ENCODE measurements at places on chromosomes 7 and 10.

DNA sequence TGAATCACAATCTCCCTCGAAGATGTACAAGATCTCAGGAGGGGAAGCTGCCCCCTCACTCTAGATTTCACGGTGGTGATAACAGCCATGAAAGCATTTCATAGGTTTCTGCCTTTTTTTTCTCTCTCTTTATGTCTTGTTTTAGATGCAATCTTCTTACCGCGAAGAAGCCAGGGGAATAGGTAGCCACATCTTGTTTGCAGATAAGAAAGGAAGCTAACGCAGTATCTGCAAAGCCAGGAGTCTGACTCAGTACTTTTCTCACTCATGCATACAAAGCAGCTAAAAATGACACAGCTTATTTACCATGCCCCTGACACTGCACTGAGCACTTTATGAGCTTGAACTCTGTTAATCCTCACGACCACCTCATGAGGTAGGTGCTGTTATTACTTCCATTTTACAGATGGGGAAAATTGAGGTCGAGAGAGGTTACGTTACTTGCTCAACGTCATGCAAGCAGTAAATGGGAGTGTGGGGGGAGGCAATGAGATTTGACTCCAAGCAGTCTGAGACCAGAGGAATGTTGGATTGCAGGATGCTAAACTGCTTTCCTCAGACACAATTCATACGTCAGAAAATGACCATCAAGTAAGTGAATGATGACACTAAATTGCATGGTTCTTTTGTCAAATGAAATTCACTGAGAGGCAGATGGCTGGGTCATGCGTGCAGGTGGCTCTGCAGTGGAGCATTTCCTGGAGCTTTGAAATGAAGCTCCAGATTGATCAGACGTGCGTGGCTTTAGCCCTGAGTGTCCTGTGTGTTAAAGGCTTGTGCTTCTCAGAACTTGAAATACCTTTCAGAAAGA lies 3.3 kb downstream of the MAP3K8 start:
- no peak for DNase-seq

DNA sequence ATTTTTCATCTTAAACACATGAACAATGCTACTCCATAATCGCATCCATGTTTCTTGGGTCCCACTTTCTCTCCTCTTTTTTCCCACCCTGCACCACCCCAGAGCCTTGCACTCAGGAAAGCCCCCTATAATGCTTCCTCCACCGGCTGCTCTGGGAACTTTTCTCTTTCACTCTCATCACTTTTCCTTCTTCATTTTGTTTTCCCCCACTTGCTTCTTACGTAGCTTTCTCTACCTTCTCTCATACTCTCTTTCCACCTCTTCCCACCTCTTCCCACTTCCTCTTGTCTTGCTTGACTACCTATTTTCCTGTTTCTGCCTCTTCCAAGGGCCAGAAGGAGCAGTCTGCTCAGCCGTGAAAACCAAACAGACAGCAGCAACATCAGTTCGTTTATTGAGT lies 229.5 kb upstream of the RHOBTB1 start:
- DNase-seq, result no peak

DNA sequence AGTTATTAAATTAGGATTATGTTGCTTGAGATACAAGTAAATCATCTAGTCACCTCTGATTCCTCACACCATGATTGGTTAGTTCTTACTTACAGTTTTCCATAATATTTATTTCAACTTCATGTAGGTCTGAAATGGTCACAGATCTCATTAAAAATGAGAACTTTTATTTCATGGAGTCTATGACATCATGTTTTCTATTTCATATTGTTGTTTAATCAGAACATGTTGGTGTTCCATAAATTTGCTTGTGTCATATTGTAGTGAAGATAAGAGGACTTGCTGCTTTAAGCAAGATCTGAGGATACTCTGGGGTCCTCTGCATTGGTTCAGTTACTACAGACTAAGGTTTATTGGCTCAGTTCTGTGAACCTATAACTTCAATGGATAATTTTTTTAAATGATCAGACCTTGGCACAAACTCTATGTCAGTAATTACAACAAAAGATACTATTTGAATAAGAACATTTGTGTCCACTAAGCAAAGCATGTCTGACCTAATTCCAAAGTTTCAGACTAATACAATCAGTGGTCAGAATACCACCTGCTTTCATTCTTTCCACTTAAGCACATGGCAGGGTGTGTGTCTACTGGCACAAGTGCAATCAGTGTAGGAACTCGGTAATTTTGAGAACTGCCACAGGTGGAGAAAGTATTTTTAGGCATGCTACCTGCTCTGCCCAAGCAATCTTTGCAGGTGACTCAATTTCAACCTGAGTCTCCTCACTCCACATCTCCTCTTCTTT lies 68.5 kb downstream of the CCDC71L start:
- no peak for DNase-seq

- DNase-seq, result peak; percentile 95
Measured at GRCh38 chr7:130960208-130960988, 226.4 kb upstream of the KLF14 start.

DNA sequence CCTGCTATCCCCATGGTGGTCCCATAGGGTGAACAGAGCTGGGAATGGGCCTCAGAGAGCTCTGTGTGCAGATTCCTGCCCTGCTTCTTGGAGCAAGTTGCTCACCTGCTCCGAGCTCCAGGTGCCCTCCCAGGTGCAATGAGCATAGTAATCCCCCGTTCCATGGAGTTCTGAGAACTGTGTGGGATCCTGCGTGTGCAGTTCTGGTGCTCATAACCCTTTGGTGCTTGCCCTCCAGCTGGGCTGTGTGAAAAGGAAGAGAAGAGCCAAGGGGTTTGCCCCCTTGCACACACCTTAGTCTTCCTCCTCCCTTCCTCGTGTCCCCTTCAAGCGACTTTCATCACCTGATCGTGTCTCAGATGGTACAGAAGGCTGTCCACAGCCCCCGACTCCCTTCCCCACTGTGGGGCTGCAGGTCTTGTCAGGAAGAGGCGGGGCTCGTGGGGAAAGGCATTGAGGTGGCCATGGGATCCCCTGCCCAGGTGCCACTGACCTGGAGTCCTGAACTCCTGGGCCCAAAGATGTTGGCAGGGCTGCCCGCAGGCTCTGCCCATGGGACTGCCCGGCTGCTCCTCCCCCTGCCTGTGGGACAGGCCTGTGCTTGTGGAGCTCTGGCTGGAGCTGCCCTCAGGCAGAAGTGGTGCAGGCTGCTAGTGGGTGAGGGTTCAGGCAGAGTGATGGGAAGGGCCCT lies 21.9 kb upstream of the ZNF488 start:
- DNase-seq, result no peak
